ENCODE measurements at places on chromosomes 16 and 17.

DNA sequence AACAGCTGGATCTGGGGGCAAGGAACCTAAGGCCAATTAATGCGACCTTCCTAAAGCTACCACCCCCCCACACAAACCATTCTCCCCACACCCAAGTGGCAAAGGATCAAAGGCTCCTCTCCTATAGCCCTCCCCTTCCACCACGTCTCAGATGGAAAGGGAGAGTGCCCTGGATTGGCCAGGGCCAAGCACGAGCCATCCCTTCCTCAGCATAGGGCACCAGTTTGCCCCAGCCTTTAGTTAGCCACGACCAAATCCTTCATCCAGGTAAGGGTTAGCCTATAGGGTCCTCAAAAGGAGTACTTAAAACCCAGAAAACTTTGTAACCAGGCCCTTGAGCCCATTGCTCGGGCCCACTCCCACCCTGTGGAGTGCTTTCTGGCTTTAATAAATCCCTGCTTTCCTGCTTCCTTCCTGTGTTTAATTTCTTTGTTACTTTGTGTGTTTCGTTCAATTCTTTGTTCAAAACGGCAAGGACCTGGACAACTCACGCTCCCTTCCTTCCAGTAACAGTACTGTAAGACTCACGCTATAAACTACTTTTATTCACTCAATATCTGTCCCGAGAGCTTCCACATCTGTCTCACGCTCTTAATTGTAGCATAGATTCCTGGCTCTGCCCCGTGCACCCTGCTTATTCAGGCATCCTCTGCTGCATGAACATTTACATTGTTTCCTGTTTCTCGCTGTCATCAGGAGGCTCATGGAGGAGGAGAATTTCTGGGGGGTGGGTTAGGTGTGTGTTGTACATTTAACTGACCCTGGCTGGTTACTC, 62.3 kb downstream of the TNFRSF13B start:
- no peak for DNase-seq

GRCh38 chr17:49739641-49740271, 24.2 kb downstream of the FAM117A start:
- peak; percentile 25 for DNase-seq

GRCh38 chr17:20300436-20300934, 166.9 kb downstream of the LGALS9B start:
- no peak for DNase-seq

DNA sequence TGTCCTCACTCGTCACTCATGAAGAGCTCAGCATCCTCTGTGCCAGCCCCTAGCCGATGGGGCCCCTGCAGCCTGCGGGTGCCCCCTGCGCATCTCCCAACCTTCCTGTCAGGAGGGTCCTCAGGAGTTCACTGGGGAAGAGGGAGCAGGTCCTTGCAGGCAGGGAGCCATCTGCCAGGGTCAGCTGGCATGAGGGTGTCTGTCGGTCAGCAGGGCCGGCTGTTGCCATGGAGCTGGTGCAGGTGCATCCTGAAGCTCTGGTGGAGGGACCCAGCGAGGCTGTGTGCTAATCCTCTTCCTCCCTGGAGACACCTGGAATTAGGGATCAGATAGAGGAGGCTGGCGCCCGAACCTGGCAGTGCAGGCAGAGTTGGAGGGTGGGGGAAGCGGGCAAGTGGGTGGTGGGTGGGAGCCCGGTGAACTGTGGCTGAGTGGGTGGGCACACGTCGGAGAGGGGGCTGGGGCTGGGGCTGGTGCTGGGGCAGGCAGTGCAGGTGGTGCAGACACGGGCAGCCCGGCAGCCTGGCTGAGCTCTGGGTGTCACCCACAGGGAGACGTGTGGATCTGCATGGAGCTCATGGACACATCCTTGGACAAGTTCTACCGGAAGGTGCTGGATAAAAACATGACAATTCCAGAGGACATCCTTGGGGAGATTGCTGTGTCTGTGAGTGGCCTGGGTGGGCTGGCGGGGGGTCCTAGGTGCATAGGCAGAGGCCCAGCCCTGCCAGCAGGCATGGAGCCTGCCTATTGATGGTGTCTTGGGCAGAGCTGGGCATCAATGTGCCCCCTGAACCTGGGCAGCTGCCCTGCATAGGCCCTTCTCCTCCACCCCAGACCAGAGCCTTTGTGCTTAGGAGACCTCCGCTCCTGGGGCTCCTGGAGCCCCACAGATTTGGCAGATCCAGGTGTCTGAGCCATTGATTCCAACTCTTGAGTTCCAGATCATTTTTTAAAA, 17.4 kb downstream of the MAP2K3 start:
- DNase-seq: no peak

- peak; percentile 72 for DNase-seq
Measured at GRCh38 chr17:28763804-28764266, 20.0 kb downstream of the TRAF4 start.

- no peak for DNase-seq
Measured at GRCh38 chr17:74437702-74438101, 5.8 kb downstream of the GPRC5C start.

DNA sequence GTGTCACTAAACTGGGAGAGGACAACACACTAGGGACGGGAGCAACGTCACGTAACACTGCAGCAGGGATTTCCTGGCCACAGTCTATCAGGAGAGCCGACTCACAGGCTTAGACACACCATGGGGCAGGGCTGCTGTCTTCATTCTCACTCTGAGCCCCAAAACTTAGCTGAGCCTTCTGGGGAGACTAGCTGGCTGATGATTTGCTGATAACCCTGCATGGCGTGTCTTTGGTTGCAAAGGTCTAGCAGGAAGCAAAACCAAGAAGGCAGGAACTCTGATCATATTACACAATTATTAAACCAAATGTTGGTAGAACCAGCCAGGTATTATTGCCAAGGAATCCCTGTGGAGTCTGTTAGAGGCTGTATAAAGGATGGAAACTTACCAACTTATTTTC, 345.0 kb downstream of the SLC39A11 start:
- no peak for DNase-seq

DNA sequence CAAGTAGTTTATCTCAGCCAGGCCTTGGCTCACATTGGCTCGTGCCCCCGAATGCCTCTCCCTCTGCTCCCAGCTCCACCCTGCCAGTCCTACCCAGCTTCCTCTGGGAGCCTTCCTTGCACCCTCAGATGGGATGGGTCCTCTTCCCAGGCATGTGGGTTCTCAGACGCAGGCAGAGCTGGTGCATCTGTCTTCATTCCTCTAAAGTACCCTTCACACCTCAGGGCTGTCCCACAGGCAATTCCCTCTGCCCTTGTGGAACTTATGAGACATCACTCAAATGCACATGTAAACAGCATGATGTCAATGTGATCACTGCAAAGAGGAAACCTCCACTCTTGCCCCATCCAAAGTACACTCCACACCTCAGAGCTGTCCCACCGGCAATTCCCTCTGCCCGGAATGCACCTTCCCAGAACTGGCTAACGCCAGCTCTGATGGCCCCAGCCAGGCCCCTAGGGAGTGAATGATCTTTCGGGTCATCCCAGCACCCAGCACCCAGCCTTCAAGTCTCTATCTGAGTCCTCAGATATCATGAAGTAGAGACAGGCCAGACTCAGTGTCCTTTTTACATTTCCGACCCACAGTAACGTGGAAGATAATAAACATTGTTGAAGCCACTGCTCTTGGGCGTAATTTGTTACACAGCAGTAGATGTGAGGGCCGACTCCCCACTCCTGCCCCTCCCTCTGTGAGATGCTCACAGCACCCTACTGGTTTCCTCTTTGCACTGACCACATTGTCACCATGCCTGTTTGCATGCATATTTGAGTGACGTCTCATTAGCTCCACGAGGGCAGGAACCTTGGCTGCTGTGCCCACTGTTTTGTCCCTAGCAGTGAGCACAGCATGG, 85.4 kb downstream of the N4BP1 start:
- DNase-seq: no peak

GRCh38 chr16:1923299-1924034, 5.3 kb upstream of the HS3ST6 start:
- peak; percentile 37 for DNase-seq

DNA sequence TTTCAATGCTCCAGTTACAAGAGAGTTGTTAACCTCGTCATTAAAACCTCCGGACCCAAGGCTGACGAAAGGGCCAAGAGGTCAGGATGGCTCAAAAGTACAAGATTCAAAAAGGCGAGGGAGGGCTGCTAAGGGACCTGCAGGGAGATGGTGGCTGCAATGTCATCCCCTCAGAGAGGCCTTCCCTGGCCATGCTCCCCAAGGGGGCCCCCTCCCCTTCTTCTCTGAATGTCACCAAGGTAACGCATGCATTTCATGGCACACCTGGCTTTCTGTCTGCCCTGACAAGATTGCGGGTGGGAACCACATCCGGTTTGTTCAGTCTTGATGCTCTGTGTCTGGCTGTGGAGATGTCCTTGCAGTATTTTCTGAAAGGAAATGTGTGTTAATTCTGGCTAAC, 89.9 kb downstream of the C16orf78 start:
- DNase-seq: no peak

DNA sequence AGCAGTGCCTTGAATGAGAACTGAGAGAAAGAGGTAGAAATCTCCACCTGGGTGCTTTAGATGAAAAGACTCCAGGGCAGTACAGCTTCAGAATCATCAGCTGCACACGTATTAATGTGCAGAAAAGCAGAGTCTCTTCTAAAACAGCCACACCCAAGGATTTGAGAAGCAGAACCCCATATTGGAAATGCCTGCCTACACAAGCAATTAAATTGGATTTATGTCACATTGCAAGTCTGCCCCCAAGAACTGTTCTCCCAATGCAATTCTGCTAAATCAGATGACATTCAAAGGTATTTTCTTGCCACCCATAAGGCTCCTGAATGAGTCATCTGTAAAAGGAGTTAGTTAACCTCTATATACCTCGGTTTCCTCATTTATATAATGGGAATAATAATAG, 326.0 kb upstream of the C16orf82 start:
- DNase-seq: no peak

GRCh38 chr17:39092692-39093230, 58.7 kb downstream of the PLXDC1 start:
- DNase-seq: no peak

- no peak for DNase-seq
Measured at GRCh38 chr17:70310221-70310672, 140.9 kb downstream of the KCNJ2 start.

DNA sequence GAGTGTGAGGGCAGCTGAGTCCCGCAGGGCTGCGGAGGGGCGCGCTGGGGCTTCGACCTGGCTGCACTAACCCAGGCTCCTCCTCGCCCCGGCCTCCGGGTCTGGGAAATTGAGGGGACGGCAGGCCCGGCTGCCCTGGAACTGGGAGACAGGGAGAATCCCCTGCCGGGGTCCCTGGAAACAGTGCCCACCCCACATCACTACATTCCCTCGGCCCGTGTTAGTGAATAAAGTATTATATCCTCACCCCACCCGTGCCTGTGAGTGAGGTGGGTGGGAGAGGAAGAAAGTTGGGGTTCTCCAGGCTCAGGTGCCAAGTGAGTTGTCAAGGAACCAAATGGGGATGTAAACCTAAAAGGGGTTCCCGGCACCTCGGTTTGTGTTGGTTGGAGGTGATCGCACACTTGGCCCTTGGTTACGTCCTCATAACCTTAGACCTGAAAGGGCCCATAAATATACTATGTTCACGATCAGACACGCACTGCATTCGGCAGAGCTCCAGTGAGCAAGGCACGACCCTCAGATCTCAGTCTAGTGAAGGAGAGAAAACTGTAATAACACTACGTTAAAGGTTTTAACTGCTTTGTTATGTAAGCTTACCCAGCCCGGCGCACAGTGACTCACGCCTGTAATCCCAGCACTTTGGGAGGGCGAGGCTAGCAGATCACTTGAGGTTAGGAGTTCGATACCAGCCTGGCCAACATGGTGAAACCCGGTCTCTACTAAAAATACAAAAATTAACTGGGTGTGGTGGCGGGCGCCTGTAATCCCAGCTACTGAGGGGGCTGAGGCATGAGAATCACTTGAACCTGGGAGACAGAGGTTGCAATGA, 11.2 kb downstream of the ZNF771 start:
- no peak for DNase-seq

DNA sequence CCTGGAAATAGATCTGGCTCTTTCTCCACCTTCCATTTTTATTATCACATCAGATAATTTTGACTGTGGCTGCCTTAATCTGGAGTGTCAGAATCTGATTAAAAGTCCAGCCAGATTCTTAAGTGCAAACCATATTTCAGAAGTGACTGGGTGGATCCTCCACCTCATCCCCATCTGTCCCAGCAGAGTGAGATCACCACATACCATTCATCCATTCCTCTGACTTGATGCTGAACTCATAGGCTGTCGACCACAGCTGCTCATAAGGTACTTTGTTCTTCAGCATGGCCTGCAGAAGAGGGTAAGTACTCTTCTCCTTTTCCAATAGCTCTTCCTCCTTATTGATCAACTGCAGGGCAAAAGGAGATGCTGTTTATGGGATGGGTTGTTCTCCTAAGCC, 53.5 kb downstream of the DNAH3 start:
- DNase-seq: no peak

- DNase-seq: peak; percentile 54
Measured at GRCh38 chr17:28916302-28916934, 13.5 kb upstream of the DHRS13 start.

DNA sequence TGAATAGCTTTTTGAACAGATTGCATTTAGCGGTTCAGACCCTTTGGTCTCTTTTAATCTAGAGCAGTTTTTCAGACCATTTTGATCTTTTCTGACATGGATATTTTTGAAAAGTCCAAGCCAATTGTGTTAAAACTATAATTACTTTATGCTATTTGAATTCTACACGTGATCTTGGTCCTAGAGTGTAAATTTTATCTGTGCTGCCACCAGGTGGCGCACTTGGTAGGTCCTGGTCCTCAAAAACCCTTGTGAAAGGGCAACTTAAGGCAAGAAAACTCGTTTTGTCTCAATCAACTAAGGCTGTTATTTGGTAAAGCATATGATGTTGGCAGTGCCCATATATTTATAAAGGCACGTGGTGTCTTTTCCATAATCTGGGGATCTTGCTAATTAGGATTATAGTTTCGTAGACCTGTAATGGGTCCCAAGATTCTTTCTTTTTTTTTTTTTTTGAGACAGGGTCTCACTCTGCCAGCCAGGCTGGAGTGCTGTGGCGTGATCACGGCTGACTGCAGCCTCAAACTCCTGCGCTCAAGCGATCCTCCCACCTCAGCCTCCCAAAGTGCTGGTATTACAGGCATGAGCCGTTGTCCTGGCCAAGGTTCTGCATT, 43.9 kb upstream of the TEX2 start:
- DNase-seq: peak; percentile 61

- DNase-seq: peak; percentile 59
Measured at GRCh38 chr17:62965686-62966425, at the start of gene TANC2. TANC2 (plus strand) TSS chr17:62966235; CDS start chr17:63009560, 43,325 bp downstream.

Measured in renal cortical epithelial cell (primary cell).